ENCODE measurements at places on chromosomes 6 and 20.

- DNase-seq, result no peak
Measured at GRCh38 chr20:23032056-23032749, 2.9 kb upstream of the SSTR4 start.

GRCh38 chr6:137266309-137266586 is 47.1 kb upstream of the IFNGR1 start:
- no peak for DNase-seq

- no peak for DNase-seq
Measured at GRCh38 chr6:161152907-161153662, 120.8 kb downstream of the AGPAT4 start.

DNA sequence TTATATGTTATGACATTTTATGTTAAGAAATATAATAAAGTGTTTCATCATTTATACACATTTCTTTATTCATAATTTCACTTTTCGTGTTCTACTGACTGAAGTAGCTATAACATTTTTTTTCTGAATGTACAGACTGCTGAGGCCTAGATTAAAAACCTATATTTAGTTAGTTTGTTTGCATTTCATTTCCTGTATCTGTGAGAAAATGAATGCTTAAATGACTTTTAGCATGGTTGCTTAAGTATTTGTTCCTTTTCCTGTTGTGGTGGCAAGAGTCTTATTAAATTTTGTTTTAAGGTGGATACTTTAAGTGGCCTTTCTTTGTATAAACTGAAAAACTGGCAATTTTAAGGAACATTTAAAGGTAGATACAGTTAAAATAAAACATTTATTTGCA is 779.7 kb upstream of the MAN1A1 start:
- no peak for DNase-seq

DNA sequence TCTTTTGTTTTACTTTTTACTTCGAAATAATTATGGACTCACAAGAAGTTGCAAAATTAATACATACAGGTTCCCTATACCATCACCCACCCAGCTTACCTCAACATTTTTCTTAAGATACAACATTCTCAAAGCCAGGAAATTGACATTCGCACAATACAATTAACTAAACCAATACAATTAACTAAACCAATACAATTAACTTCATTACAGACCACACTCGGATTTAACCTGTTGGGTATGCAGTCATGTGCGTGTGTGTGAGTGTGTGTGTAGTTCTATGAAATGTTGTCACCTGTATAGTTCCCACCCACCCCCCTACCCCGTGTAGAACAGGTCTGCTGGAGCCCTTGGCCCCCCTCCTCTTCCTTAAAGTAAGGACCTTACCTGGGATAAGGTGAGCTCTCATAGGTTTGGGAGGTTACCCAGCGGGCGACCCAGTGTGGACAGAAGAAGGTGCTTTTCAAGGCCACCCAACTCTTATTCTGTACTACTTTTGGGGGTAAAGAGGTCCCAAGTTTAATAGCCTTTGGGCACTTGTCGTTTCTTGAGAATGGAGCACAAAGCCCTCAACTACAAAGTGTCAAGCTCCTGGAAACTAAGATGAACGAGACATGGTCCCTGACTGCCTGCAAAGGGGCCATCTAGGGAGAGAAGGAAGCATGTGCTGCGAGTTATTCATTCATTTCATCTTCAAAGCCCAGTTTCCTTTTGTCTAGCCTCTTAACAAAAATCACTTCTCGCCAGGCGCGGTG is 544 bp upstream of the STK38 start:
- DNase-seq, result no peak

GRCh38 chr20:59807909-59808728 is 125.3 kb downstream of the SYCP2 start:
- no peak for DNase-seq

DNA sequence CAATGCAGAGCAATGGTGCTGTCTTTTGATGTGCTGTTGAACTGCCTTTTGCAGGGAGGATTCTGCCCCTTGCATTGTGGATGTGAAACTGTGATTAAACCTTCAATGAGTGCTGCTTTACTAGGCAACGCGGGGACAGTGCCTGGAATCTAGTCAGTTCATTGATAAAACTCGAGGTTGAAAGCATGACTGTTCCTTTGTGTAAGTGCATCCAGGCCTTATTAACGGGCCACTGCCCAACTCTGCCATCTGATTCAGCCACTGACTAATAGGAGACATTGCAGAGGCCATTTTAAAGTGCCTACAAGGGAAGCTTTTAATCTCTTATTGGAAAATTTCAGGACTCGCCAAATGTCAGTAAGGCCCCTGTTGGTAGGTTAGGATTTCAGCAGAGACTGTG is 49.3 kb downstream of the SLC35F1 start:
- no peak for DNase-seq

DNA sequence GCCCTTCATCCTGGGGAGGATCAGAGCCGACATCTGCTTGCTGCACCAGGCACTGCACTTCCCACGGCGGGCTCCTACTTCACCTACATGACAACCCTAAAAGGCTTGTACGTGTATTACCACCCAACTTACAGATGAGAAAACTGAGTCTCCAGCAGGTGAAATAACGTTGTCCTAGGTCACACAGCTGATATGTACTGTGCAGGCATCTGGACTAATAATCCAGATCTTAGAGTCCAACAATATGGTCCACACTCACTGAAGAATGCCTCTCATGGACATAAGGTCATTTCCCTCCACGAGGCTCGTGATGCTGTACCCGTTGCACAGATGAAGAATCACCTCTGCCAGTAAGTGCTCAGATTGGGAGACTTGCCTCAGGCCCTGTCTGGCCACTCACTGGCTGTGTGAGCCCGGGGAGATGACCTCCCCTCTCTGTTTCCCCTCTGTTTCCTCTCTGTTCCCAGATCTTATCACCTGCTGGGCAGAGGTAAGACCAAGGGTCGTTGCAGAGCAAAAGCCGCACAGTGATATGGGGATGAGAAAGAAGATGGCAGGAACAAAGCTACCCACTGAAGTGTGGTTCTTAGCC is 32.1 kb downstream of the TGM2 start:
- no peak for DNase-seq

DNA sequence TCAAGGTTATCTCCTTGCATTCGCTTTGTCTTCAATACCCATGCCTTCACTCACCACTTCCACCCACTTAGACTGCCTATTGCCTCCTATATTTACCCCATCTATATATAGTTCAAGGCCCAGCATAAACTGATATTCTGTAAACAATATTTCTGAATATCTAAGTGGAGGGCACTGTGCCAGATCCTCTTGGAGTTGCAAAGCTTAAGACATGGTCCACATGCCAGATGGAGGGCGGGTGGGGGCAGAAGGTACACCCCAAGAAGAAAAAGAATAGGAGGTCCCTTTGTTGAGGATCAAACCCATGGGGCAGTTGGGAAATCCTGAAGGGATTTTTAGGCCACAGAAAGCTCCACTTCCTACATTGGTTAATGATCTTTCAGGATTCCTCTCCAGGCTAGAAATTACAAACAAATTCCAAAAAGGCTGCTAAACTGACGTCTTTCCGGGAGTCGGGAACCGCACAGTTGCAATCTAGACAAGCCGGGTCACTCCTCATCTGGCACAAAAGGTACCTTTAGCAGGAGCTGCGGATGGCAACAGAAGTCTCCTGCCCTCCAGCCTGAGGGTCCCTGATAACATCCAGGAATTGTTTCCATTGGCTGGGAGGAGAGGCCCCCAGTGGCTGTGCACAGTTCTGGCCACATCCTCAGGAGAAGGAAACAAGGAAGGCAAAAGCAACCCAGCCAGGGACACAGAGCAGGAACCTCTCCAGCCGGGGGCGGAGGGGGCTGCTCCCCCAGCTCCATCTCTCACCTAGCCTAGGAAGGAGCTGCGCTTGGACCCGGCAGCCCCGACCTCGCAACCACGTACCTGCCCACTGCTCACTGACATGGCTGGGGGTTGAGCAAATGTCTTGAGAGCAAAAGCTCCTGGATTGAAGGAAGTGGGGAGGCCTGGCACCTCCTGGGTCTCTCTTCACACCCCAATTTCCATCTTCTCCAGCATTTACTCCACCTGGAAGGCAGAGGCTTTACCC is 5.9 kb upstream of the LPIN3 start:
- no peak for DNase-seq

GRCh38 chr6:167968091-167968490 is 29.4 kb upstream of the KIF25 start:
- DNase-seq, result no peak

- no peak for DNase-seq
Measured at GRCh38 chr6:83511901-83512681, at the start of gene PRSS35. TSS of gene PRSS35 (plus strand) at chr6:83512534. CDS start at chr6:83523442, 10,908 bp downstream.

GRCh38 chr6:170516783-170517616 is 36.1 kb downstream of the PSMB1 start:
- DNase-seq, result no peak

GRCh38 chr6:147040121-147040910 is 163.9 kb upstream of the STXBP5 start:
- no peak for DNase-seq

GRCh38 chr6:149213829-149214228 is 103.7 kb upstream of the TAB2 start:
- no peak for DNase-seq

- no peak for DNase-seq
Measured at GRCh38 chr20:60491051-60491581, 532.9 kb downstream of the CDH26 start.

DNA sequence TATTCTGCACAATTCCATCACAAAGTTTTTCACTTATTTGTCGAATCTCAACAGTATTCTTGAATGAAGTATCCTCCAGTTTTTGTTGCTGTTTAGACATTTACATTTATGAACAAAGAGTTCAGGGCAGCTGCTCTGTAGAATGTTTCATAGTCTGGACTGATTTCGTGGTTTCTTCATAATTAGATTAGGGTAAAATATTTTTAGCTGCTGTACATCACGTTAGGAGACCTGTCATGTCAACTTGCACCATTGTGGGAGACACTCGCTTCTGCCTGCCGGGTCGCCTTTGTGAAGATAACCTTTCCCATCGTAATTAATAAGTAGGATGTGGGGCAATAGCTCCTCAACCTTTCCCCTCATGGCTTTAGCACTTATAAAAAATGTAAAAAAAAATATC is 27.5 kb upstream of the RPS6KA2 start:
- DNase-seq, result no peak

DNA sequence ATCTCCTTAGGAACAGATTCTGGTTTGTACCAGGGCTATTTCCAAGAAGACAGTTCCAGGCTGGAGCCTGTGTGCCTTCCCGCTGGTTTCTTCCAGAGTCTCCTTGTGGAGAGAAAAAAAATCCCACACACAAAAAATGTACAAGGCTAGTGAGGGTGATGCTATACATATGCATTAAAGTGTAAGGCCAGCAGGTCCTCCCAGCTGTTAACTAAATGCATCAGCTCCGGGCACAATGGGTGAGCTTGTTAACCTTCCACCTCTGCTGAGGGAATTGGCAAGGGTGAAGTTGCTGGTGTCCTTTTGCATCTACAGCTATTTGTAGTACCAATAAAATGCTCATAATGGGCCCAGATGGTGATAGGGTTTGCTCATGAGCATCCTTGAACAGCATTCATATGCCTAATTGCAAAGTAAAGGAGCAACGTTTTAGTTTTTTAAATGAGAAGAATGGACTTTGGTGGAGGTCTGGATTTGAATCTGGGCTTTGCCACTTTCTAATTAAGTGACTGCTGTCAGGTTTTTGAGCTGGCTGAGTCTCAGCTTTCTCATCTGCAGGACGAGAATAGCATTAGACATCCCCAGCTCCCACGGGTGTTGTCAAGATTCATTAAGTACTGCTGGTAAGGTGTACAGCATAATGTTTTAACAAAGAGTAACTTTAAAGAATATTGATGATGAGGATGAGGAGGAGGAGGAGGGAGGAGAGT is 361.8 kb downstream of the QKI start:
- no peak for DNase-seq

- no peak for DNase-seq
Measured at GRCh38 chr6:138226700-138227315, 8.5 kb upstream of the PBOV1 start.

- no peak for DNase-seq
Measured at GRCh38 chr6:111808493-111808892, 64.8 kb downstream of the FYN start.

GRCh38 chr20:39282619-39283092 is 320.5 kb downstream of the DHX35 start:
- no peak for DNase-seq

DNA sequence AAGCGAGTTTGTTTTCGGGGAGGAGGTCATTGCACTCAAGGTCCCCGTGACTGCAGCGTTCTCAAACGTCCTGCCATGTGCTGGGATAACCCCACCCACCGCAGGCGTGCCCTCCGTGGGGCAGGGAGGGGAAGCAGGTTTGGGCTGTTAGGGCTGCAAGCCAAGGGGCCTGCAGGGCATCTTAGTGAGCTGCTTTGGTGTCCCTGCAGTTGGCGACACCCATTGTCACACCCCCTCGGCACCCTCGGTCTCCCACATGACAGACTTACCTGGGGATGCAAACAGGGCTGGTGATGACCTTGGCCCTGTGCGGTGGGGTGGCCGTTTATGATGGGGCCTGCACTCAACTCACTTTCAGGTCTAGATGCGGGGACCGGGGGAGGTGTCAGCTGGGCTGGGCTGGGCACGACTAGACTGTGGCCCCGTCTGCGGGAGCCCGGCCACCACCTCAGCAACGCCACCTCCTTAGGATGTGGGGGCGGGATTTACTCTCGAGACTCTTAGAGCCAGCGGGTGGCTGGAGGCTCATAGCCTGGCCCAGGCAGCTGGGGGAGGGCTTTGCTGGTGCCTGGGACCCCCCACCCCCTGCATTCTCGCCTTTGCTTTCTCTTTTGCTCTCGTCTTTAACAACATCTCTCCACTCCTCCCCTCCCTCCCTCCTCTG is 6.5 kb upstream of the GATA5 start:
- DNase-seq, result no peak

- DNase-seq, result no peak
Measured at GRCh38 chr6:91161246-91161645, 574.4 kb upstream of the MAP3K7 start.

DNA sequence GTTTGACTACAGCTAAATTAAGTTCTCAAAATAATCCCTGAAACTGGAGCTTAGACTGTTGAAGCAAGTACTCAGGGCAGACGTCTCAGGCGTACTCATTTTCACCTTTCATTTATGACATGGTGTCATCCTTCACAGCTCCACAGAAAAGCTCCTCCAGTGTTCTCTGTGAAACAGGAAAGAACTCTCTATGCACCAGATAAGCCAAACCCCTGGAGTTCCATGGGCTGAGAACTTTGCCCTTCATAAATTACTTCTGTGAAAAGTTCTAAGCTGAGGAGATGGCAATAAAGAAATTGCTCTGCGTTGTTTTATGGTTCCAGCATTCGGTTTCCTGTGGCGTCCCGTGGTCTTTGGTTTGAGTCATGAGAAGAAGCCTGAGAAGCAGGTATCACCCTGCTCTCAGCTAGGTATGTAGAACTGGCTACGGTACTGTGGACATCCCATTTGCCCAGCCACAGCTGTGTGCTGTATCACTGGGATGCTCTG is 20.2 kb upstream of the RREB1 start:
- DNase-seq, result no peak

DNA sequence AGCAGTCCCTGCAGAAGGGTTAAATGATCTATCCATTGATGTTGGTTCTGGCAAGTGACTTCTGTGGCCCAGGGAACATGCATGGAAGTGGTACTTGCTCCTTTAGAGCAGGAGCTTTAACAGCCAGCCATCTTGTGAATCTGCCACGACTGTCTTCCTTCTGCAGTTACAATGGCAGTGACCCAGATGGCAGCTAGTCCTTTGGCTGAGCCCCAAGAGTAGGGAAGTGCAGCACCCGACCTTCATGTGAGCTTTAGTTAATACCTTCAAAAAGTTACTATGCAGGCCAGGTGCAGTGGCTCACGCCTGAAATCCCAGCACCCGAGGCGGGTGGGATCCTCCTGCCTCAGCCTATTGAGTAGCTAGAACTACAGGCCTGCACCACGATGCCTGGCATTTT is 66.4 kb downstream of the POPDC3 start:
- no peak for DNase-seq

- no peak for DNase-seq
Measured at GRCh38 chr20:63363981-63364561, 2.9 kb upstream of the CHRNA4 start.

- no peak for DNase-seq
Measured at GRCh38 chr6:38172739-38173410, 353.3 kb downstream of the ZFAND3 start.
